ENCODE measurements at places on chromosomes 13 and 19. TPM values are rescaled to one million over a fixed set of nuclear protein-coding genes. Genes with fewer than 3 reads are reported as not detected.
A peak's percentile ranks its signal among the peaks of the same experiment; 100 is the strongest.

The GSX1 gene
- total RNA-seq: not detected

The ANKLE1 gene
- total RNA-seq: 0.62 TPM

The PLEKHG2 gene
- total RNA-seq: 20.9 TPM

The OR7D2 gene
- total RNA-seq: not detected

The HAUS5 gene
- total RNA-seq: 10.8 TPM

The PSG1 gene
- total RNA-seq: not detected

The TBXA2R gene
- 2.4 TPM for total RNA-seq

The KLK8 gene
- total RNA-seq: 1.3 TPM

The RXFP2 gene
- total RNA-seq: not detected

The NCCRP1 gene
- total RNA-seq: 4.5 TPM

The CDC42EP5 gene
- 24.5 TPM for total RNA-seq

The DACH1 gene
- total RNA-seq: 11.0 TPM

The TUBB4A gene
- 1.6 TPM for total RNA-seq

The PCDH20 gene
- total RNA-seq: 2.9 TPM

The IQCN gene
- 0.62 TPM for total RNA-seq

- no peak for DNase-seq
Observed at GRCh38 chr13:90926459-90926858, 421.0 kb upstream of the MIR17HG start.

GRCh38 chr19:7196763-7197118, 97.5 kb downstream of the INSR start:
- peak; percentile 41 for DNase-seq

DNA sequence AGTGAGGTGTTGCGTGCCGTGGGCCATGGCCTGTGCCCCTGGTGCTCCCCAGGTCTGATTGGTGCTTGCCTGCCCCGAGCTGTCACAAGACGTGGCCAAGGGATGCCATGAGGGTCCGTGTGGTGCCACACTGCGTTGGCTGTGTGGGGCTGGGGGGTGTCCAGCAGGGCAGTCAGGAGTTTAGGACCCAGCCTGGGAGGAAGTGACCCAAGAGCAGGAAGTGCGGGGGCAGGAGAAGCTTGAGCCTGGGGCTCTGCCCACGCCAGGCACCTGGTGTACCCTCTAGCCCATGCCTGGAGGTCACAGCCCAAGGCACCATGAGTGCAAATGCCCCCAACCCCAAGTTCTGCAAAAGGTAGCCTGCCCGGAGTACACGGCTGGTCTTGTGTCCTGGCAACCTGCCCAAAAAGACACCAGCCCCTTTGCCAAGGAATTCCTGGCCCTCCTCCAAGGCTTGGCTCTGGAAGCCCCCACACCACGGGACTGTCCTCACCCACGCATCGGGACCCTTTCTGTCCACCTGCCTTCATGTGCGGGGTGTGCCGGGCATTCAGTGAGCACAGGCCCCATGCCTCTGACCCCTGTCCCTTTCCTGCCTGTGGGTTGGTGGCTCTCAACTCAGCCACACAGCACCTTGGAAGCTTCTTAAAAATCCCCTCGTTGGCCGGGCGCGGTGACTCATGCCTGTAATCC, 24.9 kb downstream of the MPND start:
- peak; percentile 78 for DNase-seq

DNA sequence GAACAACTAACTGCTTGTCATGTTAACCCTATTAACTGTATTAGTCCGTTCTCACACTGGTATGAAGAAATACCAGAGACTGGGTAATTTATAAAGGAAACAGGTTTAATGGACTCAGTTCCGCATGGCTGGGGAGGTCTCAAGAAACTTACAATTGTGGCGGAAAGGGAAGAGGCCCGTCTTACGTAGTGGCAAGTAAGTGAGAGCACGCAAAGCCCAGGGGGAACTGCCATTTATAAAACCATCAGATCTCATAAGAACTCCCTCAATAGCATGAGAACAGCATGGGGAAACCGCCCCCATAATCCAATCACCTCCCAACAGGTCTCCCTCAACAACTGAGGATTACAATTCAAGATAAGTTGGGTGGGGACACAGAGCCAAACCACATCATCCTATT, 34.7 kb downstream of the PHF11 start:
- DNase-seq: no peak

DNA sequence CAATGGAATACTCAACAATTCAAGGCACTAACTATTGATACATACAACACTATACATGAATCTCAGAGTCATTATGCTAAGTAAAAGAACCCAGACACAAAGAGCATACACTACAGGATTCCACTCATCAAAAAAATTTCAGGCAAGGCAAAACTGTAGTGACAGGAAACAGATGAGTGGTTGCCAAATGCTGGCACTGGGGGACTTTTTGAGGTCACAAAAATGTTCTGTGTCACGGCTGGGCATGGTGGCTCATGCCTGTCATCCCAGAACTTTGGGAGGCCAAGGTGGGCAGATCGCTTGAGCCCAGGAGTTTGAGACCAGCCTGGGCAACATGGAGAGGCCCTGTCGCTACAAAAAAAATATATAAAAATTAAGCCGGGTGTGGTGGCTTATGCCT, 129.4 kb downstream of the KL start:
- DNase-seq: no peak

DNA sequence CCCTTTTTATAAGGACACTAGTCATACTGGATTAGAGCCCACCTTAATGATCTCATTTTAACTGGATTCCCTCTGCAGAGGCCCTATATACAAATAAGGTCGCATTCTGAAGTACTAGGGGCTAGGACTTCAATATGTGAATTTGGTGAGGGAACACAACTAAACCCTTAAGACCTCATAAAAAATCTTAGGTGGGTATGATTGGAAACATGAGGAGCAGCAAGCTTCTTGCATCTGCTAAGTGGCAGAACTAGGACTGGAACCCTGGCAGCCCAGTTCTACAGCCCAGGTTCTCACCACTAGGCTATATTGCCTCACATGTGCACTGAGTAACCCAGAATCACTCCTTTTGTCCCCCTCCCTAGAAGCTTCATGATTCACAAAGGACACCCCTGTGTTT, 17.1 kb upstream of the GRWD1 start:
- no peak for DNase-seq

GRCh38 chr13:79079351-79079839, 326.7 kb downstream of the RBM26 start:
- no peak for DNase-seq

DNA sequence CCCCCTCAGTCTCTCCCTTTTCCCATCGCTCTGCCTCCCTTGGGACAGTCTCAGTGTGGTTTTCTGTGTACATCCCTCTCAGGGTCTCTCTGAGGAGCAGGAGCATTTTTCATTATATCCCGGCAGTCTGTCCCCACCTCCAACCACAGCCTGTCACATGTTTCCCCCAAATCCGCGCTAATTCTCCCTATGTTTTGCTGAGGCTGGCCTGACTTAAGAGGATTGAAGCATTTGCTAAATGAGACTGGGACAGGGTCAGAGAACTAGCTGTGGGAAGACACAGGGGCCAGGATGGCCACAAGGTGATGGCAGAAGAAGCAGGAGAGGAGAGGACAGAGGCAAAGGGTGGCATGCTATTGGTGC, 5.5 kb downstream of the TPRX1 start:
- no peak for DNase-seq

- no peak for DNase-seq
Observed at GRCh38 chr13:112643759-112644459, 45.9 kb upstream of the ATP11A start.

- no peak for DNase-seq
Observed at GRCh38 chr19:44841231-44841630, 4.9 kb upstream of the NECTIN2 start.

GRCh38 chr19:14563590-14563926, 8.3 kb downstream of the NDUFB7 start:
- no peak for DNase-seq

DNA sequence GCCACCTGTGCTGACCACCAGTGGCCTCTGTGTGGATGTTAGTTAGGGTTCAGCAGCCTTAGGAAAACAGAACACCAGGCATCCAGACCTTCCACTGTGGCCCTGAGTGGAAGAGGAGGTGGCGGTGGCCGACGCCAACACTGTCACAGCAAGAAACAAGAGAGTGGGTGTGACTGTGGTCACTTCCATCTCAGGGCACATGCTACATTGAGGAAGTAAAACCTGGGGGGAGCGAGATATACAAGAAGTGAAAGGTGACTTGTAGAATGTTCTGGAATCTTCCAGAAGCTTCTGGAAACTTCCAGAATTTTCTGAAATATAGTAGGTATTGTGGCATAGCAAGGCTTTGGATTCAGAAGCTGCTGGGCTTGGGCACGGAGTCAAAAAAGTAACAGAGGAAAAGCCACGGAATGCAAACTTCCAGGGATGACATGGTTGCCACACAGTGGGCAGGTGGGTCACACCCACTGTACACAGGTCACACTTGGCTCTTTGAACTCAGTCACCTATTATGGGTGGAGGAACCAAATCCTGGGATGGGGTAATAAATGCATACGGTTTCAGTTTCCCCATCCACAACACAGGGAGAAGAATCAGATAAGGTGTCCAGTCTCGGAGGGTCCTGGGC, 24.3 kb downstream of the GNG7 start:
- DNase-seq: no peak

DNA sequence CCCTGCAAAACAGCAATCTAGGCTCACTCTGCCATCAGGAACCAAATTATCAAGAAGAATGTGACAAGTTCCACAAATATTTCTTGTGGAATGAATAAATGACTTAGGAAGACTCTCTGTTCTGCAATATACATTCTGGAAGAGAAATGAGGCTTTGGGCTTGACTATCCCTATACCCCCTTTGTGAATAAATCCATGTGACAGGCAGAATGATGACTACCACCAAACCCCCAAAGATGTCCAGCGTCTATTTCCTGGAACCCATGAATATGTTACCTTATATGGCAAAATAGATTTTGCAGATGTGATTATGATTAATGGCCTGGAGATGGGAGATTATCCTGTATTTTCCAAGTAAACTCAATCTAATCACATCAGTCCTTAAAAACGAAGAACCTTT, 139.3 kb downstream of the ENOX1 start:
- DNase-seq: no peak

DNA sequence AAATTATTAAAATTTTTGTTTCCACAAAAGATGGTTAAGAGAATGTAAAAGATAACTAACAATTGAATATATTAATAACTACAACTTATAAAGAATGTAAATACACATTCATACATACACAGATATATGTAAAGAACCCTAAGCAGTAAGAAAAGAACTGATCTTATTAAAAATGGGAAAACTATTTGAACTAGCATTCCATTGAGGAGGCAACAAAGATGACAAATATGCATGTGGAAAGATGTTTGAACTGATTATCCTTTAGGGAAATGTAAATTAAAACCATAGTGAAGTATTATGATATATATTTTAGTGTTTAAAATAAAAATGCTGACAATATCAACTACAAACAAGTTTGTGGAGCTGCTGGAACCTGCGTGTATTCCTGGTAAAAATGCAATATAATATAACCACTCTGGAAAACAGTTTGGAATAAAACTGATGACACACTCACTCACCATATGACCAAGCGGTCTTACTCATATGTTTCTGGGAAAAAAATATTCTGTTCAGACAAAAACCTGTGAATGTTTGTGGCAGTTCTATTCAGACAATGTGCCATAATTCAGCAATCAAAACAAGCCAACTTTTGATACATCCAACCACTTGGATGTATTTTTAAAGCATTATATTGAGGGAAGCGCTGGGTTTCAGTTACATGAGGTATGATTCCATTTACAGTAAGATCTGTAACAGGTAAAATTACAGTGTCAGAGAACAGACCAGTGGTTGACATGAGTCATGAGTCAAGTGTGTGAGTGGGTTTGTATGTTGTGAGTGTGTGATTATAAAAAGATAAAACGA, 694.4 kb upstream of the SLITRK5 start:
- no peak for DNase-seq

- DNase-seq: no peak
Observed at GRCh38 chr13:29541400-29541799, 54.1 kb downstream of the SLC7A1 start.

GRCh38 chr19:2534423-2535013, 58.6 kb downstream of the GADD45B start:
- DNase-seq: no peak

DNA sequence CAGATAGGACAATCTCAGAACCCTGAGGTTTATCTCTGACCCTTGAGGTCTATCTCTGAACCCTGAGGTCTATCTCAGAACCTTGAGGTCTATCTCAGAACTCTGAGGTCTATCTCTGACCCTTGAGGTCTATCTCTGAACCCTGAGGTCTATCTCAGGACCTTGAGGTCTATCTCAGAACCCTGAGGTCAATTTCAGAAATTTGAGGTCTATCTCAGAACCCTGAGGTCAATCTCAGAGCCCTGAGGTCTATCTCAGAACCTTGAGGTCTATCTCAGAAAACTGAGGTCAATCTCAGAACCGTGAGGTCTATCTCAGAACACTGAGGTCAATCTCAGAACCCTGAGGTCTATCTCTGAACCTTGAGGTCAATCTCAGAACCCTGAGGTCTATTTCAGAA, 2.3 kb downstream of the TLE2 start:
- no peak for DNase-seq

DNA sequence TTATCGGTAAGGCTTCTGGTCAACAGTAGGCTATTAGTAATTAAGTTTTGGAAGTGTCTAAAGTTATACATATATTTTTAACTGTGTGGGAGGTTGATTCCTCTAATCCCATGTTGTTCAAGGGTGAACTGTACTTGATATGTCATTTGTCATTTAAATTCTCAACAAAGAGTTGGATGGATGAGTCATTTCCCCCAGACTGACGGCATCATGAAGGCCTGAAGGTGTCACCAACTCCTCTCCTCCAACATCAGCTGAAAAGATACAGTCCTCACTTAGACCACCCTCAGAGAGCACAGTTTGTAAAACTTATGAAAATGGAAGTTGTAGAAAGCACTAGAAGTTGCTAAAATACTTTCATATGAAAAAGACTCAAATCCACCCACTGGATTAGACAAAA, 48.8 kb downstream of the DCLK1 start:
- DNase-seq: no peak

- no peak for DNase-seq
Observed at GRCh38 chr13:100859861-100860260, 185.3 kb upstream of the TMTC4 start.

- DNase-seq: no peak
Observed at GRCh38 chr13:71499235-71499634, 367.8 kb downstream of the DACH1 start.

- DNase-seq: no peak
Observed at GRCh38 chr19:6055013-6055795, 55.1 kb downstream of the RFX2 start.

- peak; percentile 72 for DNase-seq
Observed at GRCh38 chr19:51726049-51726448, 2.3 kb upstream of the HAS1 start.

DNA sequence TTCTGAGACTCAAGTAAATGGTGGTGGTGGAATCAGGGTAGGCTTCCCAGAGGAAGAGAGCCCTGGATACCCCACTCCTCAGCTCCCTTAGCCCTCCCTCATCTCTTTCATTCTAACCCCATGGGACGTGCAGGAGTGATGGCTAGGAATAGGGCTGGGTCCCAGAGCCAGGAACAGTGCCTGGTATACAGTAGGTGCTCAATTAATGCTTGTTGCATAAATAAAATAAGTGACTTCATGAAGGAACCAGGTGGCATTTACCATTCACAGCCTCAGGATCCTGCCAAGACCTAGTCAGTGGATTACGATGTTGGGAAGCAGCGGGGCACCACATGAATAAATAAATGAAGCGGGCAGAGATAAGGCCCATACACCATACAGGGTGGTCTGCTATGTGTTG, 3.9 kb downstream of the UNC13A start:
- no peak for DNase-seq

GRCh38 chr13:39682310-39682709, 26.8 kb downstream of the COG6 start:
- DNase-seq: no peak

GRCh38 chr13:114024603-114025404, 50.9 kb upstream of the C13orf46 start:
- no peak for DNase-seq

All from tongue (tissue), 3 donors.